ENCODE measurements at places on chromosomes 7 and 10.

DNA sequence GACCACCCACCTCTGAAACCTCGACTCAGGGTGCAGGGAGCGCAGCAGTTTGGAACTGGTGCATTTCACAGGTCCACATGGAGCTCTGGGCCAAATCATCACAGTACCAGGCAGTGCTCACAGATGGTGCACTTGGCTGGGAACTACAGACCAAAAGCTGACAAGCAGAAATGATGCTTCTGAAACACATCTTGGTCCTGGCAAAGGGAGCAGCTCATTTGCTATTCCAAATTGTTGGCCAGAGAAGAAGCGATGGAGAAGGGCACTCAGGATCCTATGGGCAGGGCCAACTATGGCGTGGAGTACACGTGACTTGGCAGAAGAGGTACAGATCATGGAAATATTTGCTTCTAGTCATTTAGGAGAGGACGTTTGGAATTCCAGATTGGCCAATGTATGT, 383.9 kb downstream of the CALN1 start:
- DNase-seq = no peak

GRCh38 chr10:14052931-14053330, 277.8 kb downstream of the FRMD4A start:
- no peak for DNase-seq

- no peak for DNase-seq
Observed at GRCh38 chr7:140562926-140563481, 77.6 kb downstream of the DENND2A start.

GRCh38 chr7:110396021-110396420, 694.9 kb upstream of the LRRN3 start:
- no peak for DNase-seq

DNA sequence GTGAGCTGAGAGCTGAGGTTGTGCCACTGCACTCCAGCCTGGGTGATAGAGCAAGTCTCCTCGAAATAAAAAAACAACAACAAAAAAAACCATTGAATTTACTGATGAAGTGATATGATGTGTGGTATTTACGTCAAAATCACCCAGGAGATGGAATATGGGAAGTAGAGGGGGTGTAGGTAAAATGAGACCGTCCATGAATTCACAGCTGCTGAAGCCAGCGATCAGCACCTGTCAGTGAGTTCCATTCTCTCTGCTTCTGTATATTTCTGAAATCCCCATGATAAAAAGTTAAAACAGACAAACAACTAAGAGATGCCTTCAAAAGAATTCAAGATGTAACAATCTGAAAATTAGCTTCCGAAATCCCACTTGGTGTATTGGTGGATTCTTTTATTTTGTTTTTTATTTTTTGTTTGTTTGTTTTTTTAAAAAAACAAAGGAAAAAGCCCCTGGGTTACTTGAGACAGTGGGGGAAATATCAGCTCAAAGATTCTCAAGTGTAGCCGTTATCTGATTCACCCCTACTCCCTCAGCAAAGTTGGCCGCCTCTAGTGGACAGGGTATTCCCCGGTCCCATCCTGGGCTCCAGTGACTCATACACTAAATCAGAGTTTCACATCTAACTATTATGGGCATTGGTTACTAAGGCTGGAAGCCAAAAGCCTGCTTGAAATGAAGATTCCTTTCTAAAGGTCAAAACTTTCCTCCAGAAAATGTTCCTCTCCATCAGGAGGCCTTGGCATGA, 76.4 kb downstream of the MAP3K8 start:
- peak; percentile 54 for DNase-seq
